Occipital lobe (tissue), 3 donors: ENCODE measurements at places on chromosomes 2 and 18.

GRCh38 chr18:10804126-10804525 lies 278.3 kb downstream of the NAPG start:
- no peak for DNase-seq

- no peak for DNase-seq
Observed at GRCh38 chr2:155846259-155846658, 486.3 kb downstream of the NR4A2 start.

DNA sequence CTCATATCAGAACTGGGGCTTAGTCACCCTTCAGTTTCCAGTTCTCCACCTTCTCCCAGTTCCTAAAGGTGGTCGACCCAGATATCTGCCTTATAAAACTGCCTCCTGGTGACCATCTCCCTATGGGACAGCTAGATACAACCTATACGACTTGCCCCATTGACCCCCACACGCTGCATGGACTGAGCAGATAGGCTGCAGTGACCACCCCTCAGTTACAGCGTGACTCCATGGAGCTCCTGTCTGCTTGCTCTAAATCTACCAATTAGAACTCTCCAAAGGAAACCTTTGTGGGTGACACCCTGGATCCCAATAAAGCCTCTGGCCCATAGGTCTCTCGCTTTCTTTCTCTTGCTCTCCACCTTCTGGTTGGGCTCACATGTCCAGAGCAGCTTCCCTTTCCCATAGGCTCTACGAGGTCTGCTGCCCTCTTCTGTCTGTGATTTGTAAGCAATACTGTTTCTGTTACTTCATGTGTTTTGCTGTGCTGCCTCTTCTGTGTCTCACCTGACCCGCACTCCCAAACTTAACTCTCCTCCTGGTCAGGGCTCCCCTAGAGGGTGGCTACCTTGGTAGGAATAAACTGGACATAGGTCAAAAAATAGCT lies 971.3 kb upstream of the FAM98A start:
- peak; percentile 1 for DNase-seq

DNA sequence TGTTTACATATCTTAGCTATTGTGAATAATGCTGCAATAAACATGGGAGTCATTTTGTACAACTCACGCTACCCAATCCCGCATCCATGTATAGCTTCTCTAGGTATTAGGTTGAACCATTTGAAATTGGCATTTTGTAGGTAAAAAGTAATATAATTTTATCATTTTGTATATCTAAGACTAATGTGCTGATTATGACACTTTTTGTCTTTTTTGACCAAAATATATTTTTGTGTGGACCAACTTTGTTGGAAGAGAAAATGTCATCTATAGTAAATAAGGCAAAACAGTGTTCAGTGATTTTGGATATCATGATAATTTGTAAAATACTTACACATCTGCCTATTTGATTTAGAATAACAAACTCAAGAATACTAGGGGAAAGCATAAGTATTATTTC lies 150.7 kb downstream of the MAP2 start:
- DNase-seq, result no peak

- DNase-seq, result no peak
Observed at GRCh38 chr2:119231975-119232665, 8.5 kb downstream of the STEAP3 start.

DNA sequence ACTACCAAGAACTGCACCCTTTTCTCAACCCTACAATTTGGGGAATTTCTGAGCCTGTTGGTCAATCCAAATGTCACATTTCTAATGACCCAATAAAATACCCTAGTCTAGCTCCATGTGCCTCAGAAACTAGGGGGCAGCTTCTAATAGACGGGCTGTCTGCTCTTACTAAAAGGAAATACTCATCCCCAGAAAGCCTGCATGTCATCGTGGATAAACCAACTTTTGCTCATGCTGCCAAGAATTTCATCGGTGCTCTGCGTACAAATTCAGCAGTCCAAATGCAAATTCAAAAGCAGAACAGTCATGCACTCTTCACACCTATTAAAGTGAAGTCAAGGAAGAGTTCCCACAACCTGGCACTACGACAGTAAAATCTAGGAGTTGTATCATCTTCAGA lies 377.3 kb downstream of the LNPK start:
- no peak for DNase-seq
